ENCODE measurements at places on chromosomes 2 and 18.

DNA sequence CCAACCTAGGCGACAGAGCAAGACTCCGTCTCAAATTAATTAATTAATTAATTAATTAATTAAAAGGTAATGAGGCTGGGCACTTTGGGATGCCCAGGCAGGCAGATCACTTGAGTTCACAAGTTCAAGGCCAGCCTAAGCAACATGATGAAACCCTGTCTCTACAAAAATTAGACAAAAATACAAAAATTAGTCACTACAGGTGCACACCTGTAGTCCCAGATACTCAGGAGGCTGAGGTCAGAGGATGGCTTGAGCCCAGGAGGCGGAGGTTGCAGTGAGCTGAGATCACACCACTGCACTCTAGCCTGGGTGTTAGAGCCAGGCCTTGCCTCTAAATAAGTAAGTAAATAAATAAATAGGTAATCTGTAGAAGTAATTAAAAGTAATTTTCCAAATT, 6.8 kb downstream of the SF3B1 start:
- no peak for DNase-seq

GRCh38 chr2:67612576-67613042, 215.5 kb downstream of the ETAA1 start:
- no peak for DNase-seq

- no peak for DNase-seq
Observed at GRCh38 chr2:165528691-165529090, 59.2 kb downstream of the CSRNP3 start.

DNA sequence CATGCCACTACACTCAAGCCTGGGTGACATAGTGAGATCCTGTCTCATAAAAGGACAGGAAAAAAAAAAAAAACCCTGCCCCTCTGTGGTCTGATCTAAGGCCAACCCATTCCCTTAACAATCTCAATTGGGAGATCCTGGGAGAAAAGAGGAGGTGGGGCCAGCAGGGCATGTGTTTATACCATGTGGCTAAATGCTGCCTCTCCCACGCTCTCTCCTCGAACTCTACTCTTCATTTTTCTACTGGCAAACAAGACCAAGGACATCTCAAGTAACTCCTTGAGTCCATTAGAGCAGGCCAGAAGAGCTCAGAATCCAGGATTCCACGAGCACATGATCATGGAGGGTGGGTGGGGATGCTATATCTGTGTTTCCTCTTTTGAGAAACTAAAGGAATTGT, 16.7 kb upstream of the NEDD4L start:
- no peak for DNase-seq

DNA sequence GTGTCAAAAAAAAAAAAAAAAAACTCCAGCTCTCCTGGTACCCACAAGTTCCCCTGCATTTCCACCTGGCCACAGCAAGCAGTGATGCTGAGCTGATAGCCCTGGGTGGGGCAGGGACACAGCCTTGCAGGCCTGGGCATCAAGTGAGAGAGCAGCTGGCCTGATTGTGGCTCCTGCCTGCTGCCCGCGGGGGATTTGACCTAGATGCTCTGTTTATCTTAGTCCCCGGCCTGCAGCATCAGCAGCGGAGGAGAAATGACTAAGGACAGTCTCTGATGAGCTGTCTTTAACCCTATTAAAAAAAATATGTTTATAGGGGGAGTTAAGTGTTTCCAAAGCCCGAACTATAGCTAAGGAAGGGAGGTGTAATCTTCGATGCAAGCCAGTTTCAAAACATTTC, 102.6 kb downstream of the MTCL1 start:
- DNase-seq = no peak

- DNase-seq = no peak
Observed at GRCh38 chr18:49630246-49630699, 68.4 kb downstream of the LIPG start.

DNA sequence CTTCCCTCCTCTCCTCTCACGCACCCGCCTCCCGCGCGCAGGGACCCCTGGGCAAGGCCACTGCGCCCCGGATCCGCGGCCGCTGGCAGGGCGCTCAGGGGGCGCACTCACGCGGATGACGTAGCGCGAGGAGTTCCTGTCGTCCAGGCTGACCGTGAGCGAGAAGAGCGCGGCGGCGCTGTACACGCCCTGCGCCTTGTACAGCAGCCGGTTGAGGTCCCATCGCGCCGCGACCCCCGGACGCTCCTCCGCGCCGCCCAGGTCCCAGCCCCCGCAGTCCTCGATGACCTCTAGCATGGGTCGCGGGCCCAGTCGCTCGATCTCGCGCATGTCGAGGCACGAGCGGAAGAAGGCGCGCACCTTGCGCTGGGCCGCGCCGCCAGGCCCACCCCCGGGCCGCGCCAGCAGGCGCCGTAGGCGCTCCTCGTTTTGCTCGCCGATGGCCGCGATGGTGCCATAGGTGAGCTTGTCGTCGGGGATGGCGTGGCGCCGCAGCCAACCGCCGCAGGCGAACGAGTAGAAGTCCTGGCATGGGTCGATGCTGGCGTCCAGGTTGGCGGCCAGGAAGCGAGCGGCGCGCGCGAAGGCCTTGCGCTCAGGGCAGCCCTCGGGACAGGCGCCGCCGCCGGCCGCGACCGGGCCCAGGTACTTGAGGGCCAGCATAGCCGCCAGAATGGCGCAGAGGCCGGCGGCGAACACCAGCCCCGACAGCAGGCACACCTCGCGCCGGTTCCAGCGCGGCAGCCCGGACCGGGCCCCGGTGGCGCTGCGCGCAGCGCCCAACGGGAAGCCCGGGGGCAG, 1.7 kb downstream of the ECEL1 start:
- DNase-seq = no peak

- DNase-seq = no peak
Observed at GRCh38 chr2:168378960-168379669, 77.0 kb upstream of the CERS6 start.

DNA sequence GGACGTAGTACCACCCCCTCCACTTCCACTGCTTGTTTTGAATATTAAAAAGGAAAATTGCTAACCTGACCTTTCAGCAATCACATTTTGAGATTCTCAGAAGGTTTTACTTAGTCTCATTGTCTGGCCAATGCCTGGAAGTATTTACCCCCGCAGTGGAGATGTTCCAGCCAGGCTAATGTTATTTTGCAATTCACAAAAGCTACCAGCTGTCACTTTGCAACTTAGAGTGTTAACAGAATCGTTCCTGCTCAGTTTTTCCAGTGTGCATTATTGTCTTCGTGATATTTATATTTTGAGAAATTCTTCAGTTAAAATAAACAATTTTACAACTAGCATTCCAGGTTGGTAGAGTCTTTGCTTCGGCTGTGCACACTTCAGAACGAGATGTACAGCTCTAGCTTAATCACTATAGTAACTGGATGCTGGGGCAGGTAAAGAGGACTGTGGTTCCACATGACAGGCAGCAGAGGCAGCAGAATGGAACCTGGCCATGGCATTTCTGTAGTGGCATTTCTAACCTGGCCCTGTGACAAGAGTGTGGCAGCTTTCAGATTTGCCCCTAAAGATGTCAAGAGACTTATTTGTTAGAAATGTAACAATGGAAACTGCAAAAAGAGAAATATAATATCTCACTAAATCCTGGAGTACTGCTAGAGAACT, 85.1 kb downstream of the DTNA start:
- no peak for DNase-seq

DNA sequence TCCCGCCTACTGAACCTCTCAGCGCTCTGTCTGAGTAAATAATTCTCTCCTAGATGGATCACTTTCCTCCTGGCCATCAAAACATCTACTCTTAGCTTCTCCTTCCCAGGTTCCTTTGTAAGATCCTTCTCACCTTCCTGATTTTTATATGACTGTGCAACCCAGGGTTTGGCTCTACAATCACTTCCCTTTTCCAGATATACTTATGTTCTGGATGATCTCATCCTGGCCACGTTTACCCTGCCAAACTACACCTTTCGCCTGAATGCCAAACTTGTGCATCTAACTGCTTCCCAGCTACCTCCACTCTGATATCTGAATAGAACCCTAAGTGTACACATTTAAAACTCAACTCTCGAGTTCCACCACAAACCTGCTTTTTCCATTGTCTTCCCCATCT, 290.5 kb upstream of the REV1 start:
- no peak for DNase-seq

DNA sequence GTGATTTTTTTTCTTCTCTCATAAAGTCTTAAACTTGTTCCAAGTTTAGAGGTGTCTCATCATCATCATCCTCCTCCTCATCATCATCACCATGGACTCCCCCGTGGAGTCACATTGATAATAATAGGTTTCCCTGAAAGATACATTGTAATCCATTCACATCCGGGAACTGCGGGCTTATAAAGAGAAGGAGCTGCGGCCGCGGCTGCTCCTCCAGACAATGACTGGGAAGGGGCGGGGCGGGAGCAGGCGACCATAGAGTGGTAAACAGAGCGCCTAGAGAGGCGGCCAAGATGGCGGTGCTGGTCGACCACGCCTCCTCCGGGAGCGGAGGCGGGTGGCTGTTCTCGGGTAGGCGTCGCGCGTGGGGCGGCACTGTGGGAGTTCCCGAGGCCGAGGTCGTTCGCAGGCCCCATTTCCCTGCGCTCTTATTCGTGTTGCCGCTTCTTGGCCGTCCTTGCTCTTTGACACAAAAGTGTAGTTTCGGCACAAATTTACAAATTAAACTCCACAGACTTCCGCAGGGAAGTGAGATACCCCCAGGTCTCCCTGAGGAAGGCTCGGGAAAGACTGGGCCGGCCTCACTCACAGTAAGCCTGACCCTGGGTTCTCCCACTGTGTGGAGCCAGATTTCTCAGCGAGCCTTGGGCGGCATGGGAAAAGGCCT, 1.8 kb upstream of the TCF4 start:
- DNase-seq = peak; percentile 36

DNA sequence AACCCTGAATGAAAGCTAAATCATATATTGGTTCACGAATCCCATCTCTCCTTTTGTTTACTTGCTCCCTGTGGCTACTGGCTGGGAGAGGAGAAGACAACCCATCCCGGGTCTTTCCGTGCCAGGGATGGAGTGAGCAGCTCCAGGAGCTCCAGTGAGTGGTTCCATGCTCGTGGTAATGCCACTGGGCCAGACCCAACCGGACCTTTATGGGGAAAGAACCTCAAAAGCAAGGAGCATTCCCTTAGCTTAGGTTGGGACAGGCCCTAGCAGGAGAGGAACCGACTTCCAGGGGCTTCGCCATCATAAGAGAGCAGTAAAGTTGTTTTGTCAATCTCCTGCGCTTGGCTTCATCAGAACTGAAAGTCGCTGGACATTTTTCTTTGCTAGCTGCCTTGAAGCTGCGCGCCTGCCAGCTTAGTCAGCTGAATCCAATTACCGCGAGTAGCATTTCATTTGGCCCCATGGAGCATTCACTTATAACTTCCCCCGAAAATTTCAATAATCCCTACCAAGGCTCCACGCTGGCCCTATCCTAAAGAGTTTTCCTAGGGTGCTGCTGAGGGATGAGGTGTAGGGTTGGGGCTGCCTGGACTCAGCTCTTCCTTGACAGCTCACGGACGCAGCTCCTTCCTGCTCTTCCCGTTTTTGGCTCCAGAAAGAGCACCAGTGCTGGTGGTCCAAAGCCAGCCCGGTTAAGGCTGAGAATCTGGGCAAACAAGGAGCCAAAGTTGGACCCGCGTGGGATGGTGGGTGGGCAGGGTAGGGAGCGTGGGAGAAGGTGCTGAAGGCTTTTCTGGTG, 4.9 kb downstream of the HOXD3 start:
- no peak for DNase-seq

DNA sequence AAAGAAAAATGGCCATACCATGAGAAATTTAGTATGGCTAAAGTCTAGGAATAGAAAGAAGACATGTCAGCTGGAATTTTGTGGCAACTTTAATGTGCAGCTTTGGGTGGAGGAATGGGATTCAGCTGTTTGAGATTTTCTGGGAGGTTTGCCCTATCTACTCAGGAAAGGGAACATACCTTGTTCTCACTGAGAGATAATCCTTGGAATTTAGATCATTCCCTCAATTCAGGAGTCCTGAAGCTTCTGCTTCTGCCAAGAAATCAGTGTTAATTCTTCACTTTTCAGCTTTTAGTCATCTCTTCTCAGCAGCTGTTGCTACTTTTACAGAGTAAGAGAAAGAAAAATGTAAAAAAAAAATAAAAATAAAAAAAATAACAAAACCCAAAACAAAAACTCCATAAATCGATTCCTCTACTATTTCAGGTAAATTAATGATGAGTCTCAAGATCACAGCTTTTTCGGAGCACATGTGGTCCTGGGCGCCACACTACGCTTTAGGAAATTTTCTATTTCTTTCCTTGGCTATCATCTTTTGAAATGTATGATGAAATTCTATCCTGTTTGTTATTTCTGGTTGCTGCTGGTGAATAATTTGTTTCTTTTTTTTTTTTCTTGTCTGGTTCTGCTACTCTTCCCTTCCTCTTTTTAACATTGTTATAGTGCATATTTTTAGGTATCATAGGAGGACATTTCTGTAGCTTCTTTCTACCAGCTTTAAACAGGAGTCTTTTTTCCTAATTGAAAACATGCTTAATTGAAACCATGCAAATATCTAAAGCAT, 18.9 kb upstream of the BAZ2B start:
- DNase-seq = no peak

- peak; percentile 51 for DNase-seq
Observed at GRCh38 chr2:100580367-100581276, 17.8 kb downstream of the PDCL3 start.

- DNase-seq = no peak
Observed at GRCh38 chr18:45334191-45334590, 281.1 kb upstream of the SLC14A2 start.

DNA sequence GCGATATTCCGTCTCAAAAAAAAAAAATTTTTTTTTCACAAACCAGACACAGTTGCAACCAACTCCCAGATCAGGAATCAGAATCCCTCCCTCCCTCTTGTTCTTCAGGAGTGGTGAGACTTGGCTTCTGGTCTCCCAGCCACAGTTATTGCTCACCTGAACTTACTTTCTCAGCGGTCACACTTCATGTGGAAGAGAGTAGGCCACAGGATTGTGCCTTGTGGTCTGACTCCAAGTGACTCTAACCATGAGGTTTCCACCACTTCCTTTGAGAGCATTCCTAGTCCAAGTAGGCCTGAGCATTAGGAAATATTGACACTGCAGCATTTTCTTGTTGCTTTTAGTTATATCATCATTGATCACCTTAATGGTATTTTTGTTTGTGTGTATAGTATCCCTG, 12.1 kb downstream of the FMNL2 start:
- DNase-seq = no peak

- no peak for DNase-seq
Observed at GRCh38 chr2:39094717-39095363, 26.0 kb downstream of the SOS1 start.

DNA sequence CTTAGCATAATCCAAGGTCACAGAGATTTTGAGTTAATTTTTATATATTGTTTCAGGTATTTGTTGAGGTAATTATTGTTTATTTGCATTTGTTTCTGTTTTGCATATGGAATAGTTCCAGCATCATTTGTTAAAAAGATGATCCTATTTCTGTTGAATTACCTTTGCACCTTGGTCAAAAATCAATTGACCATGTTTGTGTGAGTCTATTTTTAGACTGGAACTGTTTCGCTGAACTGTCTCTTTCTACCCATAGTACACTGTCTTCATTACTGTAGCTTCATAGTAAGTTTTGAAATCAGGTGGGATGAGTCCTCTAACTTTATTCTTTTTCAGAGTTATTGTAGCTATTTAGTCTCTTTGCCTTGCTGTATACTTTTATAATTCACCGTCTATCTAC, 28.9 kb upstream of the RAMP1 start:
- DNase-seq = no peak
